Fibroblast of lung (primary cell): ENCODE measurements at places on chromosomes 4 and X. TPM values are rescaled to one million over a fixed set of nuclear protein-coding genes. Genes with fewer than 3 reads are reported as not detected.

The GAGE2A gene
- not detected in 2 replicates for total RNA-seq

The OCRL gene
- 17.7 and 23.0 TPM in 2 replicates for total RNA-seq

DNA sequence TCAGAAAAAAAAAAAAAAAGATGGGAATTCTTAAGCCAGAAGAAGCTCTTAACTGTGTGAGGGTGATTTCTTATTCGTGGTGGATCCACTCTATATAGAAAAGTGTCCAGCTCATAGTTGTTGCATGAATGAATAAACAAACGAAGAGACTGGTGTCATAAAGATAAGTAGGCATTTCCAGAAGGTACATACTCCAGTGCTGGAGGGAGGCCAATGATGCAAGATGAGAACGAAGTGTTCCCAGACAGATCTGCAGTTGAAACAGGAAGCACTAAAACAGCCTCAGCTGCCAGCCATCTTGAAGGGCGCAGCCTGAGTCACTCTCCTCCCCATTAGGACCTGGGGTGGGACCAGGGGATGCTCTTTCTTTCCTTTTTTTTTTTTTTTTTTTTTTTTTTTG, 47.4 kb upstream of the HOPX start:
- no peaks in the 10 kb centered on the region for H3K36me3 ChIP-seq
- no peak overlapping the region for H3K4me3 ChIP-seq
- H3K27me3 ChIP-seq, result no peaks in the 10 kb centered on the region
- DNase-seq, result peak; percentile 93

- no peaks in the 10 kb centered on the region for H3K4me1 ChIP-seq
- no peaks in the 10 kb centered on the region for H3K27me3 ChIP-seq
- no peak overlapping the region for H3K4me3 ChIP-seq
- H3K27ac ChIP-seq, result no peak overlapping the region
- peaks cover 19% of the 10 kb centered on the region for H3K36me3 ChIP-seq
These were observed 59.8 kb downstream of the NELFA start for GRCh38 chr4:1948892-1949436.

DNA sequence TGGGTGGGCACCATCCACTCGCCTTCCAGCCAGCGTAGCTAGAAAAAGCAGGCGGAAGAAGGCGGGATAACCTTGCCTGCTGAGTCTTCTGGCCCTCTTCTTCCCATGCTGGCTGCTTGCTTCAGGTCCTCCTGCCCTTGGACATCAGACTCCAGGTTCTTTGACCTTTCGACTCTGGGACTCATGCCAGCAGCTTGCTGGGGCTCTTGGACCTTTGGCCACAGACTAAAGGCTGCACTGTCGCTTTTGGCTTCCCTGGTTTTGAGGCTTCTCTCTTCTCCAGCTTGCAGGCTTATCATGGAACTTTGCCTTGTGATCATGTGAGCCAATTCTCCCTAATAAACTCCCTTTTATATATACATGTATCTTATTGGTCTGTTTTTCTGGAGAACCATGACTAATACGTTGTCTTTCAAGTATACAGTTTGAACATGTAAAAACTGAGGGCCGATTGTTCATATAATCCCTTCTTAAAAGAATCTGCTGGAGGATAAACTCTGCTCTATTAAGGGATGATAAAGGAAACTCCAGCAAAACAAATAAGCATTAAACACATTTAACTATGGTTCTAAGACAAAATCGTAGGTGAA, 116.6 kb upstream of the LCORL start:
- H3K27me3 ChIP-seq, result no peaks in the 10 kb centered on the region
- no peaks in the 10 kb centered on the region for H3K36me3 ChIP-seq
- no peak overlapping the region for H3K27ac ChIP-seq

- no peaks in the 10 kb centered on the region for H3K27me3 ChIP-seq
- peak; percentile 95 for DNase-seq
- peak overlapping the region; percentile 75 for H3K27ac ChIP-seq
These were observed 13.0 kb downstream of the EXOC1 start for GRCh38 chr4:55866290-55866907.

GRCh38 chr4:51909236-51909703, 66.3 kb downstream of the DCUN1D4 start:
- H3K27me3 ChIP-seq, result no peaks in the 10 kb centered on the region
- no peaks in the 10 kb centered on the region for H3K4me1 ChIP-seq
- peaks cover 4% of the 10 kb centered on the region for H3K36me3 ChIP-seq
- H3K27ac ChIP-seq, result no peak overlapping the region
- H3K4me3 ChIP-seq, result no peak overlapping the region
- DNase-seq, result no peak
